ENCODE measurements at places on chromosomes 11 and 22.

DNA sequence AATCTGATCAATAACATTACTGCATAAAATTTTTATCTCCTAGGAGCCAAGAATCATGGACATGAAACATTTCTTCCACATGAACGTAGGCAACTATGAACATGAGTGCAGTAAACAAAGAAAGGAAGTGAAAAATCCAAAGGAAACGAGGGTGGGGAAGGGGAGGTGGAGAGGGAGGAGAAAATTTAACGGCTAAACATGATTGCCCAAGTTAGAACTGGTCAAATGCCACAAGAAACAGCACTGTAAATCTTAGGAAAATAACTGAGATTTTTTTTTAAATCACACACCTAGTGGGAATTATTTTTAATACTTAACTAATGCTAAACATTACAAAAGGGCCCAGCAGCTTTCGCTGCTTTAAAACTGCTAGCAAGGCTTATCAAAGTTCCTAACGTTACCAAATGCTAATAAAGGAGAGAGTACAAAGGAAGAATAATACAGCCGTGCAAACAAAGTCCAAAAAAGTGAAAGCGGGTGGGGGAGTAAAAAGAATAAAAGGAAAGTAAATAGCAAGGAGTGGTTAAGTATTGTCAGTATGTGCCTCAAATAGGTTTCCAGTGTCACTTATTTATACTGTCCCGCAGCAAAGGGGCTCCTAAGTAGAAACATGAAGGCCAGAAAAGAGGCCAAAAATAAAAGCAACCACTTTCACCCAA lies 13.7 kb downstream of the NARS2 start:
- DNase-seq: no peak

GRCh38 chr11:75105462-75105925 lies 8.8 kb upstream of the OR2AT4 start:
- DNase-seq: no peak

- no peak for DNase-seq
Measured at GRCh38 chr11:31806186-31806927, 4.8 kb downstream of the PAX6 start.

GRCh38 chr11:113274713-113275582 lies 39.4 kb upstream of the TTC12 start:
- no peak for DNase-seq

DNA sequence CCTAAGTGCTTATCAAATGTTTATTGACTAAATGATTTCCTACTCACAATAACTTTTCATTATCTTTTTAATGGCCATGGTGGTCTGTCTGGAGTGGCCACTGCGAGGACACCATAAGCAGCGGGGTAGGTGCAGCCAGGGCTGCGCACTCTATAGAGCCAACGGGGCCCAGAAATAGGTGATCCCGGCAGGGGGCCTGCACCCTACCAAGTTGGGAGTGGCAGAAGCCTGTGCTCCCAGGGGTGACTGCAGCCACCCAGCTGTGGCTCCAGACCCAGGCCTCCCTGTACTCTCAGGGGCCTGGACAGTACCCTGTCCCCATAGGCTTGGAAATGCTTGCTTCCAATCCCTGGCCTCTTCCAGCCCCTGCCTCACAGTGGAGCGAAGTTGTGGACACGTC lies 426.4 kb upstream of the FAT3 start:
- DNase-seq: no peak

All from KG1 (cell line).